Astrocyte (in vitro differentiated cells and primary cell): ENCODE measurements at places on chromosomes 4 and X. TPM values are rescaled to one million over a fixed set of nuclear protein-coding genes. Genes with fewer than 3 reads are reported as not detected.

The ADGRA3 gene
- 27.3 TPM in 2 replicates for total RNA-seq

The NPY5R gene
- total RNA-seq = not detected in 2 replicates

The VSIG1 gene
- not detected in 2 replicates for total RNA-seq

The ZCCHC18 gene
- 0.98 and 2.1 TPM in 2 replicates for total RNA-seq

The MBNL3 gene
- 3.5 and 4.1 TPM in 2 replicates for total RNA-seq

The XG gene
- 0.30 TPM in 1 of 2 replicates, not detected in the other for total RNA-seq

The IBSP gene
- total RNA-seq = not detected in 2 replicates

The CXXC4 gene
- total RNA-seq = 10.6 and 13.4 TPM in 2 replicates

The CEP44 gene
- 11.5 and 12.0 TPM in 2 replicates for total RNA-seq

The S100G gene
- not detected in 2 replicates for total RNA-seq

The NKAP gene
- 6.5 and 7.1 TPM in 2 replicates for total RNA-seq

The UGT8 gene
- 6.4 and 7.7 TPM in 2 replicates for total RNA-seq

The TLR8 gene
- total RNA-seq = not detected in 2 replicates

The MTNR1A gene
- total RNA-seq = 0.22 and 0.34 TPM in 2 replicates
